ENCODE measurements at places on chromosomes 1 and 21.

DNA sequence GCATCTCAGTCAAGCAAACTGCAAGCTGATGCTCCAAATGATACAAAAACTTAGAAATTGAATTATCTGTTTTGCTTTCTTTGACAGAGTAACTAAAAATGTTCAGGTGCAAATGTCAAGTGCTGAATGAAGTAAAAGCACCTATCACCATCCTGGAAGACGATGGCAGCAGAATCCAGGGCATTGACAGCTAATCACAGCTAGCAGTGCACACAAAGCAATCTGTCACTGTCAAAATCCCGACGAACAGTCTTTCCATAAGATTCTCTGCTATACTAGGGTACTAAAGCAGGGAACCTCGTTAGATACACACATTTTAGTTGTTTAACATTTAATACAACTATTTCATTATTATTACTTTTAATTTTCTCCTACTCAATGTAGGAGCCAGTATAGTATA lies 233.3 kb downstream of the BRINP3 start:
- no peak for DNase-seq

- DNase-seq, result peak; percentile 76
These were observed 17.7 kb downstream of the TINAGL1 start for GRCh38 chr1:31593770-31594632.

GRCh38 chr1:158179301-158180041 lies 1.2 kb upstream of the CD1D start:
- DNase-seq, result no peak

DNA sequence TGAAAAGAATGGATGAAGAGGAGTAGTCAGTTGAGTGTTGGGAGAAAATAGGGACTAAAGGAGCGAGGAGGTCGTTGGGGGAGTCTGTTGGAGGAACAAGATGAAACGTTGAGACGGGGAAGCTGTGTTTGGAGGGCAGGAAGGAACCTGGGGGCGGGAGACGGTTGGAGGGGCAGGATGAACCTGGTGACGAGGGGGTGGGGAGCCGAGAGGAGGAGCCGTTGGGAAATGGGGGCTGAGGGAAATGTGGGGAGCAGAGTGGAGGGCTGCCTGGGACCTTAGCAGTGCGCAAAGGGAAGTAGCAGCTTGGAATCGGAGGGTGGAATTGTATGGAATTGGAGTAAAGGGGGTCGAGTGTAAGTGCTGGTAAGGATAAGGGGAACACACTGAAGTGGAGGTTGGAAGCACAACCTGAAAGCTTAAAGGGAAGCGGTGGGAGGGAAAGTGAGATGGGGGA lies 630 bp downstream of the MTF2 start:
- DNase-seq, result peak; percentile 23

DNA sequence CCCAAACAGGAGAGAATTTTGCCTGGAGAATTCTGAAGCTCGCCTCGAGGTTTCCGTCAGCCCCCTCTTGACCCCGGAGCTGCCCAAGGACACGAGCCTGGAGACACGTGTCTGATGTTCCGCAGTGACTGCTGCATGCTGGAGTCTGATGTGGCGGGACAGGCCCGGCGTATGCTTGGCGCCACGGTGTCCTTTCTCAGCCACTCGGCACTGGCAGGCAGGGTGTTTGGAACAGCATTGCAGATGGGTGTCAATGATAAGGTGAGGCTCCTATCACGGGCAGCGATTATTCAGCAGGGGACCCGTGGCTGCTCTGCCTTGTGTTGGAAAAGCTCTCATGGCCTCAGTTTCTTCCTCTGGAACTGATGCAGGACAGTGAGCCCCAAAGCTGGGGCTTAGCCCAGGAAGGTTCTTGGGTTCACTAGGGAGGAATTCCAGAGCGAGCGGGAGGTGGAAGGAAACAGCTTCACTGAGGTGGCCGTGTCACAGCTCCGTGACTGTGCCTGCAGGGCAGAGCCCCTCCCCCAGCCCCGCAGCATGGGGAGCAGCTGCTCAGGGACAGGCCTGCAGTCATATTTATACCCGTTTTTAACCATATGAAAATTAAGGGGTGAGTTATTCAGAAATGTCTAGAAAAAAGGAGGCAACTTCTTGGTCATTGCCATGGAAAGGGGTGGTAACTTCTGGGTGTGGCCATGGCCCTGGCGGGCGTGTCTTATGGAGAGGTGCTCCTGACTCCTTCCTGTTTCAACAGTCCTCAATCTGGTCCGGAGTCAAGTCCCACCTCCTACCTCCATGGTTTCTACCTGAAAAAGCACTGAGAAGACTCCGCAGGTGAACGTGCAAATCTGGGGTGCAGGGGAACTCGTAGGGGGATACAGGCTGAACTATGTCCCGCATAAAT lies 123.4 kb downstream of the SIK1 start:
- no peak for DNase-seq
